ENCODE measurements at places on chromosomes 6 and 20.

- no peak for DNase-seq
These were observed 244.8 kb upstream of the CDYL start for GRCh38 chr6:4531406-4531805.

DNA sequence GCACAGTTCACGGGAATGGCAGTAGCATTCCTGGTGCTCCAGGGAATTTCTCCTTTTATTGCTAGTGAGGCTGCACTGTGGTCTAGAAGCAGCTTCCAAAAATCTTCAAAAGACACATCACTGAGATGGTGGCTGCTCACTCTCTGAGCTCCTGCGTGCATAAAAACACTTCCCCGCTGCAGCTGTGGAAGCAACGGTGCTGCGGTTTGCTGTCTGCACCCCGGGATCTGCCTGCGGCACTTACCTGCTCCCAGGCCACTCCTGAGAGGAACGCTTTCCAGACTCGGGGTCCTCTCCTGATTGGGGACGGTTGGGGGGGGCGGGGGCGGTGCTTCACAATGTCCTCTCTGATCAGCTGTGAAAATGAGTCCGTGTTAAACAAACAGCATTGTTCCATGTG lies 77.9 kb downstream of the TMEM242 start:
- DNase-seq: no peak

- DNase-seq: no peak
These were observed 13.0 kb downstream of the ADRM1 start for GRCh38 chr20:62315773-62316172.

DNA sequence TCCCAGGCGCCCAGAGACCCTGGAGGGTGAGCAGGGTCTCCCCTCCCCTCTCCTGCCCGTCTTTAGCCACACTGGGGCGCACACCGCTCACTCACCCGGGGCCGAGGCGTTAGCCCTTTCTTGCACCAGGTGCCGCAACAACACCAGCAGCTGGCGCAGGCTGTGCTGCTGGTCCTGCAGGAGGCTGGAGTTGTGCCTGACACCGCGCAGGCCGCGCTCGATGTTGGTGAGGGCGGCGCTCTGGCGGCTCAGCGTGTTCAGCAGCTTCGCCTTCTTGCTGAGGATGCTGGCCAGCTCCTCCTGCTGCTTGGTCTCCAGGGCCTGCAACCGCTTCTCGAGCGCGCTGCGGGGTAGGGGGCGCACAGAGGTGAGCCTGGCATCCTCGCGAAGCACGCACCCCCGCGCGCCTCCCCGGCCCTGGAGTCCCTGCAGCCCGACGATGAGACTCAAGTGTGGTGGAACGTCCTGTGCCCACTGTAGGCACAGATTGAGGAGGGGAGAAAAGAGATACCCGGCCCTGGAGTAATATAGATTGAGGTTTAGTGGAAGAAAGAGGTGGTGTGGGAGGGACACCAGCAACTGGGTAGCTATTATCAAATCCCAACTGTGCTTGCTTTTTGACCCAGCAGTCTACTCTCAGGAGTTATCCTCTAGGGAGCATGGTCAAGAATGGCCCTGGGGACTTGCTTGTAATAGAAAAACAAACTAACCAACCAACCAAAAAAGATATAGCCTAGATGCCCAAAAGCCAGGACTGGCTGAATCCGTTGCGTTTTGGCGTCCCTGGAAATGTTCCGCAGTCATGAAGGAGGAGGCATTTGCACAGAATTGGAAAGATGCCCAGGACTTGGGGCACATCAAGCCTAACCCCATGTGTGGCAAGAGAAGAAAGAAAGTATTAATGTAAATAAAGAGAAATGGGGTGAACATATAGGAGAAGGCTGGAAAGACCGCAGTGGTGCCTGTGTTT lies 30.9 kb downstream of the ANGPT4 start:
- peak; percentile 83 for DNase-seq

DNA sequence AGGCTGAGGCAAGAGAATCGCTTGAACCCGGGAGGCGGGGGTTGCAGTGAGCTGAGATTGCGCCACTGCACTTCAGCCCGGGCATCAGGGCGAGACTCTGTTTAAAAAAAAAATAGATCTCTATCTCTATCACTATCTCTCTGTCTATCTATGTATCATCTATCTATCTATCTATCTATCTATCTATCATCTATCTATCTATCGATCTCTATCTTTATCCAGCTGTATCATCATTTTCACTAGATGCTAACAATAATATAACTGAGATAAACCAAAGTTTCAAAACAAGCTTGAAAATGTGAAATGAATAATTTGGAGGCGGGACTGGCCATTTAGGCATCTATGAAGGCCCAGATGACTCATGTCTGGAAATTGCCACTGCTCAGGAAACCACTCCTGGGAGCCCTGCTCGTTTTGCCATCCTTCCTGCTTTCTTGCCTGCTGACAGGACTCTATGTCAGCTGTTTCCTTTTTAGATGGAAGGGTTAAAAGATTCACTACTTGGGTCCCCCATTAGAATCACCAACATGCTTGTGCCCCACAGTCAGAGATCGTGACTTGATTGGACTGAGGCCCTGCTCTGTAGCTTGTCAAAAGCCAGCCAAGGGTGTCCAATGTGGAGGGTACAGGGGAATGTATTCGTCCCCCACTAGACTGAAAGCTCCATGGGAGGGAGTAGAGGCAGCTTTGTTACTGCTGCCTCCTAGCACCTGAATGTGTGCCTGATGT lies 61.7 kb downstream of the UTRN start:
- no peak for DNase-seq

DNA sequence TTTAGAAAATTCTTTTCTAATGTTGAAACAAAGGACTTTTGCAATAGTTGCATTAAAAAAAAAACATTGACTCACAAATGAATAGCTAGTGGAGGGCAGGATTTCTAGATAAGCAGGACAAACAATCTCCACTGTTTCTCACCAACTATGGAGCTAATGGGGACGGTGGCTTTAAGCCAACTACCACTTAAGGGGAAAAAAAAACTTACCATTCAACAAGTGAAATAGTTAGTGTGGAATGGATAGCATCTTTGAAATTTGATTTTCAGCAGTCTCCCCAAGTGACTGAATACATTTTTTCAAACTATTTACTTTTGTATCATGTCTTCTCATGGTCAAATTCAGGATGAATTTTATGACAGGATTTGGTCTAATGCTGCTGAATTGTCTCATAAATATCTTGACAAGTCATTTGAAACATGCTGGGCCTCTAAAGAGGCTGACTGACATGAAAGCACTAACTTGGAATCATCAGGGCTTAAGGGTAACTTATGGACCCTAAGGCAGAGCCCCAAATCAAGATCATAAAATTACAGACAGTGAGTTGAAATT lies 100.5 kb downstream of the EYA4 start:
- peak; percentile 30 for DNase-seq

DNA sequence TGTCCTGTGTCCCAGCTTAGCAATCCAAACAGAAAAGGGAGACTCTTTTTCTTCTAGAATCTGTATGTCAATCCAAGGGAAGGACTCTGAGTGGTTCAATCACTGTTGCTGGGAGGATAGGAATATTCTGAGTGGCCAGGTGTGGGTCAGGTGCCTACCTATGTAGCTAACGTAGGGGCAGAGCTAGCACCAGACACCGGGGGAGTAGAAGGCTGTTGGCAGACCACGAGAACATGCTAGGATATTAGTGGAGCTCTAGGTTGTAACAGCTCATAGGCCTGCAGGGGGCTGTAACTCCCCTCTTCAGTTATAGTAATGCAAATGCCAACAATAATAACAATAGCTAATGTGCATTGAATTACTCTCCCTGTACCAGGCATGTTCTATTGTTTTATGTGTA lies 39.8 kb upstream of the EPB41L1 start:
- no peak for DNase-seq

- peak; percentile 84 for DNase-seq
These were observed 13.3 kb upstream of the RBPJL start for GRCh38 chr20:45293041-45294002.

GRCh38 chr6:166436195-166437139 lies 53.7 kb upstream of the MPC1 start:
- no peak for DNase-seq

DNA sequence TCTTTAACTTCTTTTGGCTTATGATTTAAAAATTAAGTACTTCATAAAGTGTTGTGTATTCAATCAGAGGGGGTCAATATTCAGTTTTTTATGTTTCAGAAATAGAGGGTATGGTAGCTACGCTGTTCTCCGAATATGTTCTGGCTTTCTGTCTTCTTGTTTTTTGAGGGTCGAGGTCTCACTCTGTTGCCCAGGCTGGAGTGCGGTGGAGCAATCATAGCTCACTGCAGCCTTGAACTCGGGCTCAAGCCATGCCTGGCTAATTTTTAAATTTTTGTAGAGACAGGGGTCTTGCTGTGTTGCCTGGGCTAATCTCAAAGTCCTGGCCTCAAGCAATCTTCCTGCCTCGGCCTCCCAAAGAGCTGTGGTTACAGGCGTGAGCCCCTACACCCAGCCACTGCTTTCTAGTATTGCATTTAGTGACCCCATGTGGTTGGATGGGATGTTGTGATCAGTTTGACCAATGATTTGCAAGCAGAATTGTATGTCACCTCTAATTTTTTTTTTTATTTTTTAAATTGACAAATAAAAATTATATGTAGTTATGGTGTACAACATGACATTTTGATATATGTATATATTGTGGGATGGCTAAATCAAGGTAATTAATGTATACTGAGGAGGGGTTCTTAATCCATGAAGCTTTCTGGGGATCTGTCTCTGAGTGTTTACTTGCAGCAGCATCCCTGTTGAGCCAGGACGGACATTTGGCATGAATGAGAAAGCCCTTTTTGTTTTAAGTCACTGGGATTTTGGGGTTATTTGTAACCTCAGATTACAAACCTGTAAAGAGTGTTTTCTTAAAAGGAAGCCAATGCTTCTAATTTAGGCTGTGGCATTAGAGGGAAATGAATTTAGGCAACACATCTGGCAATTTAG lies 38.5 kb upstream of the DEK start:
- DNase-seq: no peak

- DNase-seq: no peak
These were observed 68.7 kb downstream of the SNX9 start for GRCh38 chr6:157891544-157892362.

- peak; percentile 29 for DNase-seq
These were observed at the start of gene FRK for GRCh38 chr6:116060572-116061283. Gene FRK, minus strand, starts transcription at chr6:116060891. Its CDS starts 580 bp downstream, at chr6:116060311.

- no peak for DNase-seq
These were observed 12.1 kb upstream of the CTCFL start for GRCh38 chr20:57536771-57537724.

DNA sequence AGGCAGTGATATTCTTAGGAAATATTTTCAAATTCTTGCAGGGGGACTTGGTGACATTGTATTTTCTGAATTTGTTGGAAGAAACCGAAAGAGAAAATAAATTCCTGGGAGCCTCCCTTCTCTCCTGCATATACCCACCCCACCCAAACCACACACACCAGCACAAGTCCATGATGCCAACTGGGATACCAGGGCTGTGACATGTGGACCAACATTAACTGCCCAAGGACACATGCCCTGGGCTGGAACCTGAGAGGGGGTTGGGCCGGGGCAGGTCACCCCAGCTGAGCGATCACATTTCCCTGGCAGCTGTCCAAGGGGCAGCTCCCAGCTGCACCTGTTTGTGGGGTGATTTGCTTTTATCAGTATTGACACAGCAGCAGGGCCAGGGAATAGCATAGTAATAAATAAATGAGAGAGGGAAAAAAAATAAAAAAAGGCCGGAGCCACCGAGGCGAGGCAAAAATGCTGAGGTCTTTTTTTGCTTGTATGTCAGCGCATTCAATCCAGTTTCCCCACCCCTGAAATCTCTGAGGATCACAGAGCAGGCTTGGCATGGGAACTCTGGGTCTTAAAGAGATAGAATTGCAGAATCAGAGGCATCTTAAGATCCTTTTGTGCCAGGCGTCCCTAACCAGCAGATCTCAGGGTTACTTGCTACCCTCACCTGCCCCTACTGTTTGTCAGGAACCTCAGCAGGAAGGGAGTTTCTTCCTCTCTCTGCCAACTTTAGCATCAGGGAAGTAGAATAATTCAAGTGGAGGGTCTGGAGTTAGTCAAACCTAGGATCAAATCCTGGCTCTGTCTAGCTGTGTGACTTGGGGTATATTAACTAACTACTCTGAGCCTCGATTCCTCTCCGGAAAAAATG lies 66.5 kb upstream of the PIM1 start:
- peak; percentile 89 for DNase-seq

- DNase-seq: no peak
These were observed 73.3 kb downstream of the SLC22A23 start for GRCh38 chr6:3383525-3383924.

GRCh38 chr20:60095456-60095855 lies 137.2 kb downstream of the CDH26 start:
- peak; percentile 56 for DNase-seq

GRCh38 chr20:15756002-15756753 lies 817.1 kb downstream of the KIF16B start:
- DNase-seq: no peak

DNA sequence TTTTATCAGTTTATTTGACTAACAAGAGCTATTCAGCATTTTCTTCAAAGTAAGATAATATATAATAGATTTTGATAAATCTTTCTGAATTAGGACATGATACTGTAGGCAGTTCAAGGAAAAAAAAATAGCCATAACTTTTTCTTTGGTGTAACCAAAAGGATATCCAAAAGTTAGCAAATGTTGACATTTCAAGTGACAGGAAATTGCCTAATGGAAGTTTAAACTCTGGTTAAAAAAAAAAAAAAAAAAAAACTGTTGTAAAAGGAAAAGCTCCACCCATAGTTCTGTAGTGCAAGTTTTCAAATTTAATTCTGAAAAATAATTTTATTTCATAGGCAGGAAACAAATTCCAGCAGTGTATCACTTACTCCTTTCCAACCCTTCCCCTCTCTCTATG lies 18.8 kb downstream of the HEBP2 start:
- DNase-seq: no peak

Measured in tongue (tissue), 3 donors.